ENCODE measurements at places on chromosomes 12 and 14.
A peak's percentile ranks its signal among the peaks of the same experiment; 100 is the strongest.

DNA sequence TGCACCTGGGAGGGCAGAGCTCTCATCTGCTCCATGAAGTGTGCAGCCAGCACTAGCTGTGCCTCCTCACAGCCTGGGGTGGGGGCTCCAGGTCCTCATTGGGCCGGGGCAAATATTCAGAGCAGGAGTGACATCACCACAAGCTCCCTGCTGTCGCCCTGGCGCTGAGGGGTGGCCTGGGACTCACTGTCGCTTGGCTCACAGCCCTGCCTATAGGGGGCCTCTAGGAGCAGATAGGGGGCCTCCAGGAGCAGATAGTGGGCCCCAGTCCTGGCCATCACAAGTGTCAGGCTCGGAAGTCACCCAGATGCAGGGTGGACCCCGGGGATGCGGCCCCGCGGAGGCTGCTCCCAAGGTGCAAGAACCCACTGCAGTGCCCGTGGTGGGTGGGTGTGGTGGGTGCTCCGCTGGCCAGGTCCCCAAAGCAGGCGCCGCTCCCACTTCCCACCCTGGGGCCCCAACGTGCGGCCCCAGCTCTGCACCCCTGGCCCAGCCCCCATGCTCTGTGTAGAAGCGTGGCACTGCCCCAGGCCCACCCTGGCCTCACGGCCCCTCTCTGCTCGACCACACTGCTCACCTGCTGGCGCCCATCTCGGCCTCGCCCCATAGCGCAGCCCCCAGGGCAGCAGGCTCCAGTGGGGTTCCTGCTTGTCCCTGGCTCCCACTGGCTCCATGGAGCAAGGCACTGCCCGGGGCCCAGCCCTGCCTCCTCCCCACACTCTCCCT lies 18.0 kb downstream of the SYNJ2BP start:
- DNase-seq: no peak

DNA sequence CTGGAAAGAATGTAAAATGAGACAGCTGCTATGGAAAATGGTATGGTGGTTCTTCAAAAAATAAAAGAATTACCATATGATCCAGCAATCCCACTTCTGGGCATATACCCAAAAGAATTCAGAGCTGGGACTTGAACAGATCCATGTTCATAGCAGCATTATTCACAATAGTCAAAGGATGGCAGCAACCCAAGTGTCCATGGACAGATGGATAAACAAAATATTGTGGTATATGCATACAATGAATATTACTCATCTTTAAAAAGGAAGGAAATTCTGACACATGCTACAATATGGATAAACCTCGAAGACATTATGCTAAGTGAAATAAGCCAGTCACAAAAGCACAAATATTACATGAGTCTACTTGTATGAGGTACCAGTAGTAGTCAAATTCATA lies 9.1 kb downstream of the RAB2B start:
- DNase-seq: no peak

DNA sequence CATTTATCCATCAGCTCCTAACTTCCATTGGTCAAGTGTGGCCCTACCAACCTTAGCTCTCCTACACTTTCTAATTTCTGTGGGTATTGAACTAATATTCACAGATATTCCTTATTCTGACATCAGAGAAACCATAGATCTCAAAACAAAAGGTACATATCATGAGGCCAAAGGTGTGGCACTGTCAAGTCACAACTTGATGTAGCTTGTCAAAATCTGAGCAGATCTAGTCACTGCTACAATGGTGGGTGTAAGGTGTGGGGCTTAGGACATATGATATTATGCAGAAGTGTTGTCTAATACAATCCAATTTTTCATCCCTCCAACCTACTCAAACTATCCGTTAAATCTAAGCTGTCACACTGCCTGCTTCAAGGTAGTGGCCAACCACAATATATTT lies 114.0 kb upstream of the FAR2 start:
- no peak for DNase-seq

DNA sequence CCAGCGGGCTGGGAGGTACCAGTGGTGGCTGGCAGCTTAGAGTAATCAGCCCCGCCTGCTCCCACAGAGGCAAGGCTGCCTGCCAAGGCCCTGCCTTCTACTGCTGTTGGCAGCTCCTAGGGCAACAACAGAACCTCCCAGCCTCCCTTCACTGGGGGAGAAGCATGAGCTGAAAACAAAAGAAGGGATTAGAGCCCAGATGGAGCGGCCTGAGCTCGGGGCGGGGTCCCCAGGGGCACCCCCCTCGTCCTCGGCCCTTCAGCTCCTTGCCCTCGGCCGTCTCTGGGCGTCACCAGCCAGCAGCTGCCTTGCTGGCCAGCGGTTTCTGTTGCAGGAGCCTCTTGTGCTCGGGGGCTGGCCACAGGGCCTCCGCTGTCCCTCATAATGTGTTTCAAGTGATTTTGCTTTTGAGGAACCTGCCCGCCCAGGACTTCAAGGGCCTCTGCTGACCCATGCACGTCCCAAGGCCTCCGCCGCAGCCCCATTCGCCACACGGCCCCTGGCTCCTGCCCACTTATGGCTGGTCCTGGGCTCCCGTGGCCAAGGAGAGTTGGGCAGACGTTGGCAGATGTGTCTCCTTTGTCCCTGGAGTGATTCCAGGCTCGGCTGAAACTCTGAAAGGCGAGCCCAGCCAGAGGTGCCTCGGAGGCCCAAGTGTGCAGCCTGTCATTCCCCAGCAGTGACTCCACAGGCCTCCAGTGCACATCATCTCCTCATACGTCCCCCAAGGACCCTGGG lies 49.7 kb downstream of the PSMA6 start:
- peak; percentile 95 for DNase-seq

DNA sequence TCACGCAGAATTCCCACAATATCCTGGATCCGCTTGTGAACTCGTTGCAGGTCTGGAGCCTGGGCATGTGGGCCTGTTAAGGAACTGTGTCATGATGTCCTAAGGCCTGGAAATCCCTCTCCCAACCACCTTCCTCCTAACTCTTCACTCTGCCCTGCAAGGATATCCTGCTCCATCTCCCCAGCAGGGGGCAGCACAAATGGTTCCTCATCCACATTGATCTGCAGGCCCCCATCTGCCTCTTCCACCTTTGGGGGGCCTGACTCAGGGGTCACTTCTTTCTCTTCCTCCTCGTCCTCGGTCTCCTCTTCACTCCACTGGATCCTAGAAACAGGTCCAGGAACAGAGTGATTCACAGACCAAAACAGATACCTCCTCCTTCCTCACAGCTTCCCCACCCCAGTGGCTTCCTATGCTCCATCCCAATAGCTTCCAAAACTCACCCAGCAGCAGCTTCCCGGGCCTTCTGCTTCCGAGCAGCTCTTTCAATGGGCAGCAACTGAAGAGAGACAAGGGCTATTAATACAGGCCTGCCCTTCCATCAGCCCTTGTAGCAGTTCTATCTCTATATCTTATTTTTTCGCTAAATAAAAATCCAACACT lies 4.5 kb downstream of the NOP2 start:
- no peak for DNase-seq

- no peak for DNase-seq
These were observed 5.7 kb downstream of the FAM222A start for GRCh38 chr12:109719123-109720022.

DNA sequence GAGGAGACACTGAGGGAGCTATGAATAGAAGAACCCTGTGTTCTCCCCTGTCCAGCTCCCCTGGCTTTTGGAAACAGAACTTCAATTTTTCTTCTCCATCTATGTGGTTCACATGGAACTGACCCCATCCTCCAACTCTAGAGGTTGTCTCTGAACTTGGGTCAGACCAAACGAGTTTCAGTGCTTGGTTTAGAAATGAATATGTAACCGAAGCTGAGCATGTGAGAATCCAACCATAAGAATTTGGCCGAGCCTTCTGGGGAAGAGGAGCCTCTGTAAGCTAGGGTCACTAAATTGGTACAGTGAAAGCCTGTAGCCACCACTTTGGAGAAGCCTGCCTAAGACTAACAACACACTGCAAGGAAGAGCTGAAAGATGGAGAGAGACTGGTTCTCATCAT lies 464.4 kb downstream of the ZFP36L1 start:
- DNase-seq: no peak

GRCh38 chr12:54680374-54680773 lies 32.2 kb upstream of the DCD start:
- DNase-seq: no peak

- DNase-seq: peak; percentile 15
These were observed 636 bp downstream of the FBXO33 start for GRCh38 chr14:39431416-39432178.

DNA sequence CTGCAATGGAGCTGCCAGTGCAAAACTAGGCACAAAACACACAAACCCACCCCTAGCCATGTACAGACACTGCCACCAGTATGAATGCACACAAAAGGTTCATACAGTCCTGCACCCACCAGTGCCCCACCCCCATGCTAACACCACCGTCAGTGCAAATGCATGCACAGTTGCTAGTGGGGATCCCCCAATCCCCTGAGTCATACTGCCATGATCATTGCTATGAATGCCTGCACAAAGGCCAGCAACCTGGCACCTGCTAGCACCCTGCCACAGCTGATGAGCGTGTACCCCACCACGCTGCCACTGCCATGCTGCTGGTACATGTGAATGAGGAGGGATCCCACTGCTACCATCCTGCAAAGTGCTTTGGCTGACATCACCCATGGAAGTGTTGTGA lies 23.9 kb downstream of the PZP start:
- DNase-seq: no peak

GRCh38 chr12:46959502-46959901 lies 119.9 kb upstream of the PCED1B start:
- no peak for DNase-seq

DNA sequence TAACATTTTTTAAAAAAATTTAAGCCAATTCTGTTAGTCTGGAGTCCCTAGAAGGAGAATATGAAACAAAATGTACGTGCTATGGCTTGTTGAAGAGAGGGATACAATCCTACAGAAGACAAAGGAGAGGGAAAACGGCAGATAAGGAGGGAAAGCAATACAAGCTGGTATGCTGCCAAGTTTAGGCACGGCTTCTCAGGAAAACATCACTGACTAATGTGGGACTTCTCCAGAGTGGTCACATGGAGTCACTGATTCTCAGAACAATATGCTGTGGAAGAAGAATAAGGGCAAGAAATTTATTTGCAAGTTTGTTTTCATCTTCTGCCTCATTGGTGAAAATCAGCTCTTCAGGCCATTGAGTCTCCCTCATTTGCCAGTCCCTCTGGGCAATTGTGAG lies 22.9 kb upstream of the NR1H4 start:
- no peak for DNase-seq

DNA sequence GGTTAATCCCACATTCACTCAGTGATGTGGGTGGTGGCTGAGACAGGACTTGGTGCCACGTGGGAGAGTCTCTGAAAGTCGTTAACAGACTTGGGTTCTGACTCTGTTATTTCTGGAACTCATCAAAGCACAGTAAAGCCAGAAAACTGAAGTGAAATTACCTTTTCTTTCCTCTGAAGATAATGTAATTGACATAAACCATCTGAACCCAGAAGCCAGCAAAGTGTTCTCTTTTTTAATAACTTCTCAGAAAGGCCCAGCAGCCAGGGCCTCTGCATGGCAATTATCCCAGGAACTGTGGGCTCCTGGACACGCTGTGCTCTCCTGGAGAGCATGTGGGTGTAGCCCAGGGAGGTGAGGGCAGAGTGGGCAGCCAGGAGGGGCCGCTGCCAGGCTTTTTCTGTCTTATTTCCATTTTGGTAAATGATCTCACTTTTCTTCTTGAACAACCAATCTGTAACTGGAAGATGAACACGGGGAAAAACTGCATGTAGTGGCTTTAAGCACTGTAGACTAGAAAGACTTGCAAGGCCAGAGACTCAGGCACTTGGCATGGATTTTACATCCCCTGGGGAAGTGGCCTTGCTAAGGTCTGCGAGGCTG lies 444.1 kb upstream of the TMEM132C start:
- DNase-seq: no peak

- no peak for DNase-seq
These were observed 98.6 kb downstream of the TAOK3 start for GRCh38 chr12:118274066-118274465.

GRCh38 chr12:93838193-93838592 lies 161.0 kb downstream of the CRADD start:
- no peak for DNase-seq

- DNase-seq: no peak
These were observed 1108.6 kb downstream of the LRFN5 start for GRCh38 chr14:42715316-42715715.

DNA sequence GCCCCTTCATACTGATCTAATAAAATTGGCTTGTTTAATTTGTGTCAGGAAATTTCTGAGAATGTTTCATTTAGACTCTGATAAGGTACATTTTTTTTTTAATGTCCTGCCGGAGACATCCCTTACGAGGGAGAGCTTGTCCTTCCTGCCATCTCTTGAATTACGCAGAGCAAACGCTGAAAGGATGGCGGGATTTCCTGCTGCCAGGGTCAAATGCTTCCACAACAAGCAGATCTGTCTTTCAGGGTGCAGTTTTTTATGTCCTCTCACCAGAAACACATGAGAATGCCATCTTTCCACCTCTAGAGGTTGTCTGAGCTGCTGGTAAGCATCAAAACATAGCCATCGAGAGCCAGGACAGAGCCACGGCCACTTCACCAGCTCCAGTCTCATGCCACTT lies 126.8 kb upstream of the ARHGAP5 start:
- DNase-seq: no peak

GRCh38 chr14:51035611-51036192 lies 59.2 kb downstream of the TRIM9 start:
- DNase-seq: no peak

GRCh38 chr12:75888874-75889613 lies 142.5 kb downstream of the PHLDA1 start:
- DNase-seq: peak; percentile 40

- DNase-seq: no peak
These were observed 28.7 kb upstream of the REP15 start for GRCh38 chr12:27667540-27667939.

DNA sequence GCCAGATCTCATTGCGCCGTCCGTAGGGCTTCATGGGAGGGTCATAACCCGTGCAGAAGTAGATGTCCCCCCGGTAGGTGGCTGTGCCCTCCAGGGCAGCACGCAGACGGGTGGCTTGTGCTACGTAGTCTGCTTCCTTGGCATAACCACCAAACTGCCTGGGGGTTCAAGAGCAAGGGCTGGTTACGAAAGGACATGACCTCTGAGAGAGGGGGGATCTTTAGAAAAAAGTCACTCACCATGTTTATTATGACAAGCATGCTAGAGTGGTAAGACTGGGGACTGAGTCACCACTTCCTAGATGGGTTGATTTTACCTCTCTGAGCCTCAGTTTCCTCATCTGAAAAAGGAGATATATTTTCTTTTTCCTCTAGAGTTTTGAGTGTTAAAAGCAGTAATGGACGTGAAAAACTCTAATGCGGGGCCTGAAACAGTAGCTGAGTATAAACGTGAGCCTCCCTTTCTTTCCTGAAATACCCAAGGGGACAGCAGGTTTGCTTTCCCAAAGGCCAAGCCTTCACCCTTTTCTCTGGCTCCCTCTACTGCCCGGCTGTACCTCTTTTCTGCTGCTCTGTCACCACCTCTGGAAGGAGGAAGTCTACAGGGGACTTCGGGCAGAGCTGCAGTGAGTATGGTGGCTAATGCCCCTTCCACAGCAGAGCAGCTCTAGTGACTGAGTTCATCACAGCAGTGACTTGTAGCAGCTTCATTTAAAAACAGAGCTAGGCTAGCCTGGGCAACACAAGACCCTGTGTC lies 23.5 kb upstream of the GPRC5D start:
- peak; percentile 34 for DNase-seq

Measured in dorsolateral prefrontal cortex (tissue), 122 donors.